ENCODE measurements at places on chromosomes 2 and 18. TPM values are rescaled to one million over a fixed set of nuclear protein-coding genes. Genes with fewer than 3 reads are reported as not detected.

The SH3YL1 gene
- total RNA-seq: 32.4 TPM

The SMYD1 gene
- not detected for total RNA-seq

The GPR75 gene
- 2.6 TPM for total RNA-seq

The TSPYL6 gene
- not detected for total RNA-seq

The ABCG8 gene
- total RNA-seq: 0.19 TPM

The EXOC6B gene
- total RNA-seq: 33.9 TPM

The ABCG5 gene
- total RNA-seq: not detected

The KCNE4 gene
- total RNA-seq: 6.4 TPM

The FOXD4L1 gene
- not detected for total RNA-seq

Data from subcutaneous adipose tissue (tissue), 4 donors.